ENCODE measurements at places on chromosomes 5 and 9.

- DNase-seq = no peak
Measured at GRCh38 chr5:3194684-3195083, 400.9 kb upstream of the IRX1 start.

- DNase-seq = no peak
Measured at GRCh38 chr5:173637340-173637739, 20.9 kb upstream of the BOD1 start.

GRCh38 chr9:120574473-120574872 is 5.5 kb downstream of the CDK5RAP2 start:
- DNase-seq = no peak

- DNase-seq = no peak
Measured at GRCh38 chr5:154107756-154108155, 69.0 kb downstream of the MFAP3 start.

DNA sequence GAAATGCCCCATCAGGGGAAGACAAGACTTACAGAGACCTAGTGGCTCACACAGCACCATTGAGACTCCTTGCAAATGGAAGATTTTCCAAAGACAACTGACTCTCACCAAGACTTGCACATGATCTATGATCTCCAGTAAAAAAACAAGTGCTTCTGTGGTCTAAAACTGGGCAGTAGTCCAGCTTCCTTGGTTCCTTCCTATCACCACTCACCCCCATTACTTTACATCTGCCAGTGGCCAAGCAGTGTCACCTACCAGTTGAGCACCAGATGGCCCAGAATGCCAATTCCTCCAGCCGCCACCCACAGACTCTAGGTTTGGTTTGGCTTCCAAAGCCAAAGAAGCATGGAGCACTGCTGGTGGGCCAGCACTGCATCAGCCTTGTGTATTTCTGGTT is 47.7 kb downstream of the SH3TC2 start:
- DNase-seq = no peak

DNA sequence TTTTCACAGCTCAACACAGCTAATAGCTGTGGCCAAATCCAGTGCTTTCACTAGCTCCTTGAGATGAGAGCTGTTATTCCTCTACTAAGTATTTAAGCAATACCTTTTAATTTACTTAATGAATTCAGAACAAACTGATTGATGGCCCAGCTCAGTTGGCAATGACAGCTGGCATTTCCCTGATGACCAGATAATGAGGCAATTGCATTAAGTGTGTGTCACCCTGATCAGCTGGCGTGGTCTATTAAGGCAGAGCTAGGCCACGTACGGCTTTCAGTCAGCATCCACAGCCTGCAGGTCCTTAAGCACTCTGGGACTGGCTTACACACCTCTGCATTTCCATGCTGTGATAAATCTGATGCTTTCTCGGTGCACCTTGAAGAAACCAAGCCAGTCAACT is 34.4 kb downstream of the TTLL11 start:
- DNase-seq = no peak

DNA sequence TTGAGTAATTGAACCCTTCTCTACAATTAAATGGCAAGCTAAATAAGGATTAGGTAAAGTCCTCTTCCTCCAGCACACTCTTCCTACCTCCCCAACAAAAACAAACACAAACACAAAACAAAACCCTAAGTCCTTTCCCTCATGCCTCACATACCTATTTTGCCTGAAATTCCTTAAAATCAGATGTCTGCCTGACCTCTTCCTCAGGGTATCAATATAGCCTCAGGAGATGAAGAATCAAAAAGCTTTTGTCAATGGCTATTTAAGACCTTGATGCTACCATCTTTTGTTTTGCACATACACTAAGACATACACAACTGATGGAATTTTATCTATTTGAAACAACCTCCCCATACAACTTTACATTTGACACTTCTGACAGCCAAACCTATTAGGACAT is 75.1 kb downstream of the TUSC1 start:
- DNase-seq = no peak

- no peak for DNase-seq
Measured at GRCh38 chr9:14936491-14936890, 26.3 kb upstream of the FREM1 start.

GRCh38 chr9:134683714-134684374 is 42.2 kb downstream of the COL5A1 start:
- no peak for DNase-seq

GRCh38 chr5:163564321-163564938 is 59.0 kb downstream of the MAT2B start:
- peak; percentile 3 for DNase-seq

DNA sequence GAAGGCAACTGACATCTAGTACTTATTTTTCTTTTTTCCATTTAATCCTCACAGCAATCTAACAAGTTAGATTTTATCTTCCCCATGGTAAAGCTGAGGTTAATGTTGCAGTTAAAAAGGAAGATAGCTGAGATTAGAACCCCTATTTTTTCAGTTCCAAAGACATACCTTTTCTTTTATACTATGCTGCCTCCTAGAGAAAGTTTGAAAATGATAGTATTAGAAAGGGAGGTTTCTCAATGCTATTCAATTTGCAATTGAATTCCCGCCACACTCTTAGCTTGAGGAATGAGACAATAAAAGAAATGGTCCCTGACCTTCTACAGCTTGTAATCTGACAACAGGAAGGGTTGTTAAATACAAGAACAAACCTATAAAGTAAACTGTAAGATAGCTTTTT is 195.9 kb upstream of the TRIM32 start:
- DNase-seq = no peak

GRCh38 chr5:132289097-132289496 is 5.1 kb upstream of the SLC22A4 start:
- no peak for DNase-seq

GRCh38 chr5:176573564-176574296 is 24.6 kb downstream of the CDHR2 start:
- peak; percentile 10 for DNase-seq

GRCh38 chr9:124322618-124323432 is 65.1 kb downstream of the NEK6 start:
- DNase-seq = no peak

DNA sequence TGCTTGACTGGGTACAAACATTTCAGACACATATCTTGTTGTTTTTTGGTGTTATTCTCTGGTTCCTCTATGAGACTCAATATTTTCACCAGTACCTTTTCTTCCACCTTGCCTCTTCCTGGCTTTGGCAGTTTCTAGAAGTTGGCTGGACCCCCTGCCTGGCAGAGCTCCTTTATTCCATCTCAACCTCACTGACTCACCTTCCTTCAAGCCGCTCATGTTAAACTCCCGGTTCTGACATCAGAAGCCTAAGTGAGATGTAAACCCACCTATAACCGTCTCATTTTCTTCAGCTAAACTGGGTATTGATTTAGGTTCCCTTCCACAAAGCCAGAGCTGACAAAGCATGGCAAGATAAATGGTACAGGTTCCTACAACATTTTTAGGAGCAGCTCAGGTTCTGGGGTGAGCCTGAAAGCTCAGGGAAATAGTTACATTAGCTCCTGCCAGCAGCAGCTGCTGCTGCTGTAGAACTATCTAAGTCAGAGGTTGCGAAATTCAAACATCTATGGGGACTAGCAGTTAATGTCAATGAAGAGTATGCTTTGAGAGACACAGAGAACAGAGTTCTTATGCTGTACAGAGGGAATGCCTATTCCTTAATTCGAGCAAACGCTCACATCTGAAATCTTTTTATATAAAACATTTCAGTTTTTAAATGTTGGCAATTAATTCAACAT is 197.1 kb upstream of the NR3C1 start:
- no peak for DNase-seq

DNA sequence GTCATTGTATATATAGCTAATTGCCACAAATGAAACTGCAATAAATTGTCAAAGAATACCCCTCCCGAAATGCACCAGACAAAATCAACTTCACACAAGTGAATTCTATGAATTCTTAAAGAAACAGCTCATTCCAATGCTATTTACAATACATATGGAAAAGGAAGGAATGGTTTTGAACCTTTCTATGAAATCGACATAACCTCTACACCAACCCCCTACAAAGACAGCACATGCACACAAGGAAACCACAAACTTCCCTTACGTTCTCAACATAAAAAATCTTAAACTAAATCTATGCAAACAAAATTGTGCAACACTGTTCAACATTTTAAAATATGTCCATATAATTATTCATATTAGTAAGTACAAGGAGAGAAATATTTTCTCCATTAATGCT is 39.2 kb downstream of the MARCHF11 start:
- DNase-seq = no peak

Measured in NCI-H526 (cell line).